ENCODE measurements at places on chromosomes 13 and 19. TPM values are rescaled to one million over a fixed set of nuclear protein-coding genes. Genes with fewer than 3 reads are reported as not detected.

GRCh38 chr19:15837221-15837731, 21.8 kb upstream of the OR10H1 start:
- no peak for DNase-seq

DNA sequence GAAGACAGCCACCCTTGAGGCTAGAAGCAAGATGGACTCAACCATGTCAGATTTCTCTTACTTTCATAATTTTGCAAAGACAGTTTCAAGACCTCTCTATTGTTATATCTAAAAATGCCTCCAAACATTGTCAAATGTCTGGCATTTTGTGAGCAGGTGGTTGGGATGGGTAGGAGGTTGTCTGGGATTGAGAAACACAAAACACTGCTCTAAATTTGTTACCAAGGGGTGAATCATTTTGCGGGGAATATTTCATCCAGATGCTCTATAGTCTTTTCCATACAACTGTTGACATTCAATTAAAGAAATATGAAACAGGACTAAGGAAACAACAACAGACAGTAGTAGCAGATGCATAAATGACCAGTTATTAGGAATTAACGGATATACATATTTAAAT, 208.2 kb downstream of the ITGBL1 start:
- no peak for DNase-seq

Gene RNF225
- 6.6 TPM for total RNA-seq

Gene FCGBP
- 1.4 TPM for total RNA-seq

DNA sequence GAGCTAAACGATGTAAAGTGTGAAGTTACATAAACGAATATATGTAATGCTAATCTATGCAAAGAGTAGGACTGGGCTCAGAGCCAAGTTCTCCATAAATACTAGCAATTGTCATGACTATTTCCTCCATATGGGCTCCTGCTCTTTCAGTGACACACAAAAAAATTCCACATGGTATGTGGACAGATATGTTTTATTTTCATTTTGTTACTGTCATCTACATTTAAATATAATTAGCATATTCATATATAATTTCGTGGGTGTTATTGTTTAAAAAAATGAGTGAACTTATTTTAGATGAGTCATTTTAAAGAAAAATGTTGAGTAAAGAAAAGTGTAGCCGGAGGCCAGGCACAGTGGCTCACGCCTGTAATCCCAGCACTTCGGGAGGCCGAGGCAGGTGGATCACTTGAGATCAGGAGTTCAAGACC, 5.0 kb upstream of the IGSF23 start:
- no peak for DNase-seq

DNA sequence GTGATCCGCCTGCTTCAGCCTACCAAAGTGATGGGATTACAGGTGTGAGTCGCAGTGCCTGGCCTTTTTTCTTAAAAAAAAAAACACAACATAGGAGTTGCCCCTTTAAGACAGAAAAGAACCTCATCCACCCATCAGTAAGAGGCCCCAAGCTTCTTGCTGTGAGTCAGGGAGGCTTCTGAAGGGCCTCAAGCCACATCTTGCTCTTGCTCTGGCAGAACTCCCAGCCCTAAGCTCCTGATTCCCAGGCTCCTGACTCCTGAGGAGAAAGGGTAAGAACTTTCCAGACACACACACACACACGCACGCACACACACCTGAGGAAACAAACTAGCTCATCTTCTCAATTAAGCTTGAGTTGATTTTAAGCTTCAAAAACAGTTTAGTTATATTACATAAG, 6.9 kb downstream of the ETFB start:
- DNase-seq, result peak; percentile 92

- peak; percentile 95 for DNase-seq
These were observed 2.0 kb downstream of the COQ8B start for GRCh38 chr19:40714441-40715299.

- no peak for DNase-seq
These were observed 3.9 kb upstream of the CLEC4M start for GRCh38 chr19:7759156-7759555.

GRCh38 chr19:30745476-30745985, 373.3 kb downstream of the ZNF536 start:
- no peak for DNase-seq

Gene CDX2
- 0.07 TPM for total RNA-seq

GRCh38 chr19:44658069-44658733, 13.1 kb upstream of the CEACAM19 start:
- DNase-seq, result no peak

DNA sequence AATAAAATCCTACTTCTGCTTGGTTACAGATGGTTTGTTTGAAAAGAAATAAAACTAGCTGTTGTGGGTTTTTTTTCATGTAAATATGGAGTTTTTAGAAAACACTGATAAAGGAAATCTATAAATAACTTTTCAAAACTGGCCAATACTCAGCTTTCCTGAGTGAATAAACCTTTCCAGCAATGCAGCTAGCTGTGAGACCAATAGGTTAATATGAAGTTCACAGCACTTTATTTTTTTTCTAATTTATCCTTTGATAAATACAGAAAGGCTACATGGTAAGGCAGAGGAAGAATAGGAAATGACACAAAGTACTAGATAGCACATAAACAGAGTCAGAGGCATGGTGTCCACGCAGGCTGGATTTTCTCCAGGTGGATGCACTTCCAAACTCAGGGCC, 154.0 kb downstream of the COG6 start:
- DNase-seq, result no peak

Gene ZNF730
- 0.15 TPM for total RNA-seq

DNA sequence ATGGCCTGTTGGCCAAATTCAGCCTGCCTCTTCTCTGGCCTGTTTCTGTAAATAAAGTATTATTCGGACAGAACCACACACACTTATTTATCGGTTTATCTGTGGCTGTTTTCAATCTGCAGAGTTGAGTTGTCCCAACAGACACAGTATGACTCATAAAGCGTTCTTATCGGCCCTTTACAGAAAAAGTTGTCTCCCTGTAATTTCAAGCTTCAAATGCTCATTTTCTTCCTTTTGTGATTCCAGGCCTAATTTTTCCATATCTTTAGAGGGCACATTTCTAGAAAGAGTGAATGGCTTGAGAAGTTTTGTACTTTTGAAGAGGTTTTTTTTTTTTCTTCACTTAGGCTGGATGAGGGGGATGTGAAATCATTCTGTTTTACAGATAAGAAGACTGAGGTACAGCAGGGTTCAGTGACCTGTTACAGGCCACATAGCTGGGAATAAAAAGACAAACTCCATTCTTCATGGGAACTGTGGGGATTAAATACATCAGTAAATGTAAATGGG, 440.9 kb downstream of the TSHZ3 start:
- no peak for DNase-seq

GRCh38 chr19:10321874-10322835, 6.3 kb upstream of the FDX2 start:
- DNase-seq, result no peak

DNA sequence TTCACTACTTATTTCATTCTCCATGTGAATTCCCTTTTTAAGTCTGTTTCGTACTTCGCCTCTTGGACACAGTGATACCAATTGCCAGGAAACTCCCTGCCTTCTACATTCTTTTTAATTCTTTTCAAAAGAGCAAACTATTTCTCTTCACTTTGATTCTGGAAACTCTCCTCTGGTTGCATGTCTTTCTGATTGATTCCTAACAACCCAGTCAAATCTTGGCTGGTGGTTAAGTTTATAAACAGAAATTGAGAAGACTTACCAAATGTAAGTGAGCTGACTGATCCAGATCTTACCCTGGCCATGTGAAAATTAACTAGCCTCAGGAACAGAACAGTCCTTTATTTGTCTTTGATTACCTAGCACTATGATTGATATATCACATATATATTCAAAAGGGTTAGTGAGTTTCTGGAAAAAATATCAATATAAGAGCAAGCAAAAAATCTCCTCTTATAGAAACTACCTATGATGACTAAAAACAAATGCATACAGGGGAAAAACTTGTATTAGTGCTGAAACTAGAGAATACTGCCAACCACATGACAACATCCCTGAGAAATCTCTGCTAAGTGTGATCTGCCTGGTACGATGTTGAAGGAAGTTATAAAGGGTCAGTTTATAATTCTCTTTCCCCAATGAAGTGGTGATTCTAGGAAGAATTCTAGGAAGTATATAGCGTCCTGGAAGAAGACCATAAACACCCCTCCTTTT, 152.6 kb upstream of the HTR2A start:
- no peak for DNase-seq

Gene ZNF506
- 1.0 TPM for total RNA-seq

DNA sequence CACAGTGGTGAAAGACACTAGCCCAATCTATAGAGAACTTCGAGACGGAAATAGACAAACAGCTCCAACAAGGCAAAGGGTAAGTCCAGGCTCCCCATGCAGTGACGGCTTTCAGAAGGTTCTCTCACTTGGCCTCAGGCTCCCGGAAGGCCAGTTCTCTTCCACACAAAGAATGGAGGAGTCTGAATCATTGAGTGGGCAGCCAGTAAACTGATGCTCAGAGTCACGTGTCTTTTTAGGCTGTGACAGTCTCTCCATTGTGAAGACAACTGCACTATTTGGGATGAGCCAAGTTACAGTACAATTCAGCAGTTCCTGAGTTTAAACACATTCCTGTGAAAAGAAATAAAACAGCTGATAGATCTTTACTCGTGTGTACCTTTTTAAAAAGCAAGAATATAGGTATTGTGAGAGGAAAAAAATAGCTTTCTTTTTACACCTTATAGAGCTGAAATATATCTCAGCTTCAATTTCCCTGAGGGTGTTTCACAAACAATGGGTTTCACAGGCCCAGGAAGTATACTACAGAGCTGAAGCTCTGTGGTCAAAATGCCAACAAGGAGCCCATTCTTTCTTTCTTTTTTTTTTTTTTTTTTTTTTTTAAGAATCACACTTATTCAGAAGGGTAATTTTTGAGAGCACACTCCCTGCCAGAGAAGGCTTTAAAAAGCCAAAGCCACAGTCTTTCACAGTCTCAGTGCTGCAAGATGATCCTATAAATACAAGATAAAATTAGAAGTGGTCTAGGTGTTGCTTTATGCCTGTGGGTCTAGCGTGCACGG, 135.1 kb downstream of the FREM2 start:
- DNase-seq, result no peak

GRCh38 chr19:1618157-1619093, 13.2 kb upstream of the UQCR11 start:
- DNase-seq, result no peak

- DNase-seq, result no peak
These were observed 135.2 kb downstream of the SUCLA2 start for GRCh38 chr13:47865883-47866282.

- peak; percentile 67 for DNase-seq
These were observed 500 bp downstream of the ZFP30 start for GRCh38 chr19:37654629-37655300.

Gene KLK2
- total RNA-seq, result not detected

GRCh38 chr13:50864492-50864891, 21.0 kb upstream of the DLEU7 start:
- DNase-seq, result no peak

- DNase-seq, result no peak
These were observed 47.4 kb upstream of the TUBGCP3 start for GRCh38 chr13:112635323-112635722.

Gene WTIP
- 82.3 TPM for total RNA-seq

DNA sequence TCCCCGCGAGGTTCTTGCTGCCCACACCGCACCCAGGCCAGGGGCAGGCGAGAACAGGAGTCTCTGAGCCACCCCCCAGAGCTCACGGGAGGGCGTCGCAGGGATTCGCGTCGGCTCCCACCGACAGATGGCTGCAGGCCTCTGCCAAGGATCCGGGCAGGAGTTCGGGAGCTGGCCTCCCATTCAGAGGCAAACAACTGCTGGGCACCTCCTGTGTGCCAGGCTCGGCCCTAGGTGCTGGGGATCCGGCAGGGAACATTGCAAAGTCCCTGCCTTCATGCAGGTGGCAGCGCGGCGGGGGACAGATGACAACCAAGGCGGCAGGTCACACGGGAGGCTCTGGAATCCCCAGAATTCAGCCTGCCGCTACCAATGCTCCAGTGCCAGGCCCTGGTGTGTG, 25.3 kb downstream of the LRRC4B start:
- no peak for DNase-seq

DNA sequence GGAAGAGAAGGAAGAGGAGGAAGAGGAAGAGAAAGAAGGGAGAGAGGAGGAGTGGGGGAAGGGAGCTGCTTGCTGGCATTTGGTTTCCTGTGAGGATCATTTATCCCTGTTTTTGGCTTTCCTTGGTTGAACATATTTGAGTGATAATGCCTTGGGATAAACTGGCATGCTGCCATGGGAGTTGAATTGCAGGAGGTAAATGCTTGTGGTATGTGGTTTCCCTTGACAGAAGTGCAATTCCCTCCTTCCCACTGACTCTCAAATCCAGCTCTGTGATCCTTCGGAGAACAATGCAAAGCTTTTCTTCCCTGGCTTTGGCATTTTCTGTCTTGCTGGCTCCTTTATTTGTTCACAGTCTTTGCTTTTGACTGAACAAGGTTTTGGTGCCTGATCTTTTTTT, 27.2 kb upstream of the CBY2 start:
- peak; percentile 77 for DNase-seq

Gene ZNF492
- not detected for total RNA-seq

DNA sequence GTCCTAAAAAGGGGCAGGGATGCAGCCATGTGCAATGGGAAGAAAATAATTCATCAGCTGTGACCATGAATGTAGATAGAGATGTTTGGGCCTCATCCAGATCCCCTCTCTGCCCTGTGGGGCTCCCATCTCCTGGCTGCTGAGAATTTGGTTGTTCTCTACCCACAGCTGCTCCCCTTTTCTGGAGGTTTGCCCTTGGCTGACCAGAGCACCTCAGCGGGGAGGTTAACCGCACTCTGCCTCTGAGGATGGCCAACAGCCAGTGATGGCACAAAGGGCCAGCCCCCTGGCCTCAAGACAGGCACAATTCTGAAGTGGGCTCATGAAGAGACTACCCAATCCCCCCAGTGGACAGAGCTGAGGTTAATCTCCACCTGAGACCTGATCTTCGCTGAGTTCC, 61.5 kb upstream of the SERP2 start:
- peak; percentile 36 for DNase-seq

DNA sequence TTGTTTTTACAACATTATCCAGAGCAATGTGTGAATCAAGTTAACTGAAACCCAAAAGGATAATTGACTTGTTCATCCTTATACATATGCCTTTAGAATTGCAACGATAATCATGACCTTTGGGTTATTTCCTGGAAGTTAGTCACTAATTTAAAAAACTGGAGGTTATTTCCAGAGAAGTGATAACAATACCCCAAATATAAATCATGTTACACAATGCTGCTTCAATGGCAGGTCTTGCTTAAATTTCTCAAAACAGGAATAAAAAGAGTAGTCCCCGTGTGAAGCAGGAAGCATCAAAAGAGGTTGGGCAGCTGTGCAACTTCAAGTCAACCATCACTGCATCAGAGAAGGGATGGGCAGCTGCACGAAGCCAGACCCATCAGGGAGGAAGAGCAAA, 134.4 kb downstream of the EFNB2 start:
- no peak for DNase-seq

- no peak for DNase-seq
These were observed 6.0 kb downstream of the RCN3 start for GRCh38 chr19:49533551-49534488.

Gene PLIN5
- total RNA-seq, result not detected

DNA sequence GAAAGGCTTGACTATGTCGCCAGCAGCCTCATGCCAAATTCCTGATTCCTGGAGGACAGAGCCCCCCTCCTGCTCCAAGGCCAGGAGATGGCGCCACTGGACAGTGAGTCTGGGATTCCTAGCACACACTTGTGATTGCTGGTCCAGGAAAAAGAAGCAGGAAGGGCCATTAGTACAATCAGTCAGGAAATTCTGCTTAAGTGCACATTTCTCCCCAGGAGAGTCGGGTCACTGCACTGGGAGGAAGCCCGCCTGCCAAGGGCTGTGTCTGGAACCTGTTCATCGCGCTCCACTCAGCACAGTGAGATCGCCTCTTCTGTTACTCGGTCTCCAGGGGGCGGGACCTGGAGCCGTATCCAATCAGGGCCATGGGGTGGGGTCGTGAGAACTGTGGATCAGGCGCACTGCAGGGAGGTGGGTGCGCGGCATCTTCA, 65.1 kb downstream of the ZNF823 start:
- DNase-seq, result peak; percentile 29

Gene LTBP4
- total RNA-seq, result 26.5 TPM
